ENCODE measurements at places on chromosomes 1 and 21.

DNA sequence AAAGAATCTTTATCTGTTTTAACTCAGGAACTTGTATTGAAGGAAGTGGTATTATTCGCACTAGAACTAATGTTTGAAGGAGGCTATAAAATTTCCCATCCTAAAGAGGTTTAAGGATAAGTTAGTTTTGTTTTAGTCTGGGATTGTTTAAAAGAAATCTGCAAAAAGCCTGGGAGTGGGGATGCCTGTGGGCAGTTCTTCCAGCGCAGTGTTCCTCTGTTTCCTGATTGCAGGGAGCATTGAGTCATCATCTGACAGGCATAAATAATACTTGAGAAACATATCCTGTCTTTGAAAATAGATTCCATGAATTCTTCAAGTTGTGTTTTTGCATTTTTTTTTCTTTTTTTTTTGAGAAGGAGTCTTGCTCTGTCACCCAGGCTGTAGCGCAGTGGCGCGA, 350.8 kb upstream of the PTBP2 start:
- DNase-seq: no peak

DNA sequence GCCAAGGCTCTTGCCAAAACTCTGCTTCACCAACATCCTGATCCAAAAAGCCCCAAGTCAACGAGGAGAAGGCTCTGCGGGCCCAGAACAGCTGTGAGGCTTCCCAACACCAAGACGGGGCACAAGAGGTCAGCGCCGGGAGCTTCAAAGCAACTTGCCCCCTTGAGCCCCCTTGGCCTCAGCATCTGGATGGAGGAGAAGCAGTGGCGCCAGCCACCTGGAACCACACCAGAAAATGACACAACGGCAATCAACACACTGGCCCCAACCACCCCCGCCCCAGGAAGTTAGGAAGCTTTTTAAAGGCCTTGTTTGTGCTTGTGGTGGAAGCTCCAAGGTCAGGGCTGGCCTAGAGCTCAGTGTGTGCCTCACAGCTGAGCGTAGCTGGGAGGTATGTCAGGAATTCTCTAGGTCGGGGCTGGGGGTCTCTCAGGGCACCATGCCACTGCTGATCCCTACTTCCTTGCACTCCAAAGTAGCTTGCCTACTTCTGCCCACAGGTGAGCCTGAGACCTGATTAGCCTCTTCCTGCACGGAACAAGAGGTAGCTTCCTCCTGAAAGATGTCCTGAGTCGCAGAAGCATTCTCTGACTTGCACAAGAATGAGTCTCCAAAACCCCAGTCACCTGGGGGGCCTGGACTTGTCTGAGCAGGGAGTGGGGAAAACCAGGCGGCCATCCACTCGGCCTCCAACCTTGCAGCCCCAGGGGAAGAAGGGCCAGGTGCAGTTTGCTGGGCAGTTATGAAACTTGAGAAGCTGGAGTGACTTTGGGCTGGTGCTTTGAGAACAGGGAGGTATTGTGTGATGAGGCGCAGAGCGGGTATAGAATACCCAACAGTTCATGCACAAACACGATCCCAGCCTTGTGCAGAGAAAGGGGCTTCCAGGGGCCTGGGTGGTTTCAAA, 9.7 kb upstream of the SRP9 start:
- DNase-seq: peak; percentile 45

- DNase-seq: no peak
Observed at GRCh38 chr1:44472620-44473525, 67.8 kb downstream of the RNF220 start.

DNA sequence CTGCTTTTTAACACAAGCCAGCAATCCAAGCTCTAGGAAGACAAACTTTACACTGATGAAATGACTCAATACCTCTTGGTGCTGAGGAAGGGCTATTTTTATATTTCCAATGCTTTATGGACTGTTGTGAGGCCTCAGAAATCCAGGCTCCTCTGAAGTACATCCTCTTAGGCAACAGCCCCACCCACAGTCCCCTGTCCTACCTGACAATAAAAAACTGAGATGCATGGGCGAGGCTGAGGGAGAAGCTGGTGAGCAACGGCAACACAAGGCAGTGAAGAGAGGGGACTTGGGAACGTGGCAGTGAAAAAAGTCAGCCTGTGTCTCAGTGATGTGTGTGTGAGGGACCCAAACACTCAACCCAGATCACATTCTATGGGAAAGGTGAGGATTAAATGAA, 10.1 kb upstream of the CPT2 start:
- no peak for DNase-seq

DNA sequence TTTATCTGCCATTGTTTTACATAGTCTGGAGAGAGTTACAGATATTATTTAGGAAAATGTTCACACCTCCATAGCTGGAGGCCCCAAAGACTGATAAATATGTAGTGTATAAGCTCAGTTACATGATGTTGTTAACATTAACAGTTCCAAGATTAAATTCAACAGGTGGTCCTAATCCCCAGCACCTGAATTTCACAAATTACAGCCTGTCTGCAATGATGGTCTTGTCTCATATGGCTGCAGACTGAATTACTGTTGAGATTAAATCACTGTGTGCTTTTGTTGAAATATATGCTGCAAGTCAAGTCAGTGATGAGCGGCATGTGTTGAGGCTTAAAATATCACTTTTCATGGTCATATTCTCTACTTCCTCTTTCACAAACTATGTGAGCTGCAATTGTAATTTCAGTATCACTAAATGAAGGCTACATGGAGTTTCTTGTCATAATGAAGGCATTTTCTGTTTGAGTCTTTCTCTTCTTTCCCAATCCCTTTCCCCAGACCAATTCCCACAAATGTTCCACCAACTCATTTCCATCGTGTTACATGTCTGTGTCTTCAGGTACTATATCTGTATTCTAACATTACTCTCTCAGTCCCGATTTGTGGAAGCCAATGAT, 4.2 kb downstream of the ST6GALNAC5 start:
- no peak for DNase-seq

- DNase-seq: no peak
Observed at GRCh38 chr1:110800079-110800478, 72.9 kb upstream of the CD53 start.

- no peak for DNase-seq
Observed at GRCh38 chr1:93437976-93438605, 9.8 kb upstream of the FNBP1L start.

GRCh38 chr1:95179205-95179986, 54.6 kb upstream of the RWDD3 start:
- no peak for DNase-seq

GRCh38 chr1:21763694-21764419, 19.1 kb downstream of the USP48 start:
- DNase-seq: no peak

- DNase-seq: no peak
Observed at GRCh38 chr1:55234016-55234415, 18.9 kb upstream of the USP24 start.

Measured in NCI-H2081 treated with DMSO at 0.1 percent for 48 hours (cell line).